IPS-NIHi11 (cell line): ENCODE measurements at places on chromosomes 16 and 17.

DNA sequence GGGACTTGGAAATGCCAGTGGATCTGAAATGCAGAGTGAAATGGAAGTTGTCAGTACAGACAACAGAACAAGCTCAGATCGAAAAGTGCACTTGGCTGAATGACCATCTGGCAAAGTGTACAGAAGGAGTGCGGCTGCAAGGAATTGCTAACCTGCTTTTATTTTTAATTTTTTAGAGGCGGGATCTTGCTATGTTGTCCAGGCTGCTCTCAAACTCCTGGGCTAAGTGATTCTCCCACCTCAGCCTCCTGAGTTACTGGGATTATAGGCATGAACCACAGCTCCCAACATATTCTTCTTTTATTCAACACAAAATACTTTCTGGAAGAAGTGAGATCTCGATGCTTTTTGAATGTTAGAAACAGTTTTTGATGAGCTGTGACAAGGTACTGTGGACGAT is 3.6 kb downstream of the LRRC59 start:
- DNase-seq: no peak

DNA sequence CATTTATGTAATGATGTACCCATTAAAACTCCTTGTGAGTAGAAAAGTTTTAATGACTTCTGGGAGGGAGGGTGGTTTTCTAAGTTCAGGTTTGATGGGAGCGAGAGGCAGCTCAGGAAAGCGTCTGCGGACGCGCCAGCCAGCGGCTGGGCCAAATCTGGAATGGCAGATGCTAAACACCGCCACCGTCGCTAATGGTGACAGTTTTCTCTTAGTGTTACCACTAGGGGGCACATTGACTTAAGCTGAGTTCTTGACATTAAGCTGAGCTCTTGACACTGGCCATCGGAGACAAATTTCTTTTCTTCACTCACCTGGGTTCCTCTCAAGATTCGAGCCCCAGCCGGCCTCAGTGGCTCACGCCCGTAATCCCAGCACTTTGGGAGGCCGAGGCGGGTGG is 6.7 kb downstream of the TRPV1 start:
- DNase-seq: peak; percentile 80

GRCh38 chr17:21033350-21033749 is 9.5 kb downstream of the USP22 start:
- no peak for DNase-seq

DNA sequence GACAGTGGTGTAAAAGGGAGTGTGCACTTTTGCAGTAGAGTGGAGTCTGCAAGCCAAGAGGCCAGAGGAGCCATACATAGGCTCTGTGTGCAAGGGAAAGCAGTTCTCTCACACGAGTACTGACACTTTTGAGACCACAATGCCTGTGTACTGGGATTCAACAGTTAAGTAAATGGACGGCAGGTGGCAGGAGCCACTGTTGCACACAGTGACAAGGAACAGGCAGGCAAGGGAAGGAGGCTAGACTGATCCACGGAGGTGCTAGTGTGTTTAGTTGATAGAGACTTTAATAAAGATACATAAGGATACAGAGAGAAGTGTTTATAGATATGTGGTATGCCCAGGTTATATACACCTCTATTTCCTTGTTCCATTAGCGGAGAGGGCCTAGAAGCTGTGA is 67.0 kb downstream of the MPRIP start:
- no peak for DNase-seq

DNA sequence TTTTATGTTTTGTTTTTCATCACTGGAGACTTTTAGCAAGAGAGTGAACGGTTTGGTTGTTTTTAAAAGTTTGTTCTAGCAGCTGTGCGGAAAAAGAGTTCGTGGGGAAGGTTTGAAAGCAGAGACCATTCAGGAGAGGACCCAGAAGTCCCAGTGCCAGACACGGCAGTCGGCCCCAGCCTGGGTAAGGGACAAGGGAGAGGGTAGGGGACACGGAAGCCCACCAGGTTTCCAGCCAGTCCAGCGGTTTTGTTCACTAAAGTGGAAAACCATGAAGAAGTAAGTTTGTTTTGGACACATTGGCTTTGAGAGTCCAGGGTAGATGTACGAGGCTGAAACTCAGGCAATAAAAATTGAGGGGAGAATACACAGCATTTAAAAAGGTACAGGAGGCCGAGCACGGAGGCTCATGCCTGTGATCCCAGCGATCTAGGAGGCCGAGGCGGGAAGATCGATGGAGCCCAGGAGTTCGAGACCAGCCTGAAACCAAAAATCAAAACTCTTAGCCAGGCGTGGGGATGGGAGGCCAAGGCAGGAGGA is 56.8 kb upstream of the RPH3AL start:
- no peak for DNase-seq

GRCh38 chr17:72605543-72605942 is 484.7 kb downstream of the SOX9 start:
- DNase-seq: no peak

DNA sequence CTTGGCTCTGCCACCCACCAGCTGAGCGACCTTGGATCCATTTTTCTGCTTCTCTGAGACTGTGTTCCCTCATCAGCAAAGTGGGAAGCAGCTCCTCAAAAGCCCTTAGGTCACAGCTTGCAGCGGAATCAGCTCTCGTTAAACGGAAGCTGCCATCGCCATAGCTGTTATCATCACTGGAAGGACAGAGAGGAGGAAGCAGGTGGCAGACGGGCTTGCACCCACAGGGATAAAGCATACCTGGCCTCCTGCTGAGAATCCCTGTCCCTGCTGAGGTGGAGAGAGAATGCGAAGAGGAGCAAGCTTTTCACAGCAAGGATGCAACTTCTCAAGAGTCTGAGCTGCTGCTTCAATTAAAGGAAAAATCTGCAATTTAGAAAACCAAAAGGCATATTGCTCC is 106.6 kb downstream of the CLEC16A start:
- DNase-seq: no peak

DNA sequence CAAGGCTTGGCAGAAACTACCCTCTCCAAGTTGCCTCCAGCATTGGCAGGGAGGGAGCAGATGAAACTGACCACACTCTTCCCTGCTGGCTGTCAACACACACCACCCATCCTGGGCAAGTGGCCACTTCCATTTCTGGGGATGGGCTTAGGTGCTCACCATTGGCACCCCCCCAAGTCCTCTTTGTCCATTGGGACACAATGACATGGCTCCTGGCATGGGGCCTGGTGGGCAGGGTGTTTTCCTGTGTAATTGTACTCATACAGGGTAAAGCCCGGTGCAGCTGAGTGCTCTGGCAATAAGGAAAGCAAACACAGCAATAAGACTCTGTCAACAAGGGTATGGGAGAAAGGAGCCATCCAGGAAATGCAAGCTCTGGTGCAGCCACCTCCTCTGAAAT is 22.6 kb downstream of the SCNN1B start:
- no peak for DNase-seq

DNA sequence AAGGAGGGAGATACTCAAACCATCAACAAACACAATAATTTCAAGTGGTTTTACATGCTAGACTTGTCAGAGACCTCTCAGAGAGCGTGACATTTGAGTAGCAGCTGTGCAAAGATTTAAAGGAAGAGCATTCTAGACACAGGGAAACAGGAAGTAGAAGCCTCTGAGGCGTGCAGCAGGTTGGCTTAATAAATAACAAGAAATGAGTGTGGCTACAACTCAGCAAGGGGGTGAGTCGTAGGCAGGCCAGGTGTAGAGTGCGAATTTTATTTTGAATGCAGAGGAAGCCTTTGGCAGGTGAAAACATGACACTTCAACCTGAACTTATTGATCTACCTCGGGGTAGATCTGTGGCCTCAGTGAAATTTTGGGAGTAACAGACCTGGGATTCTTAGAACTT is 73.2 kb upstream of the MRTFB start:
- DNase-seq: no peak

DNA sequence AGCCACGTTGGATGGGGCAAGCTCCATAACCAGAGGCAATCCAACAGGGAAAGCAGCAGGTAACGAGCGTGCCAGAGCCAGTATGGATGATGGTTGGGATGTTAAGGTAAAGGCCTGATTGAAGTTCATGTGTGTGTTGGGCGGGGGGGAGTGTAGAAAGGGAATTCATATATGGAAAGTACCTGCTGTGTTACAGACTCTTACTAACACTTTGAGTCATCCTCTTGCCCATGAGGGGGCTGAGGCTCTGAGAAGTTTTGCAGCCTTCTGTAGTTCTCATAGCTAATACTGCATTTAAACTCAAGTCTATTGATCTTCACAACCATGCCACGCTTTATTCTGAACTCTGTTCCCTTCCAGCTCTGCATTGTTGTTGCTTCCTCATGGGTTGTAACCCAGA is 28.5 kb downstream of the SYCE1L start:
- no peak for DNase-seq

DNA sequence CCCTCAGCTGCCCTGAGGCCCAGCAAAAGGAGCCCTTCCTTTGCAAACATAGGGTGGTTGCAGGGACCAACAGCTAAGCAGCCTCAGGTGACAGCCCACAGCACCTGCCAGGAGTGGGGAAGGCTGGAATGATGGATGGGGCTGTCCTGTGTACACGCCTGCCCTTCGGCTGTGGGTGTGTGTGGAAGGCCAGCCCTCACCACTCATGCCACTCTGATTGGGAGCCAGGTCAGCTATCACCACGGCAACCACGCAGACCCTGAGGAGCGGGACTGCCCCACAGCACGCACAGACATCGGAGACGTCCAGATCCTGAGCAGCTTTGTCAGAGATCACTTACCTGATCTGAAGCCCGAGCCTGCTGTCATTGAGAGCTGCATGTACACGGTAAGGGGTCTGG is 11.9 kb downstream of the PIPOX start:
- DNase-seq: no peak

DNA sequence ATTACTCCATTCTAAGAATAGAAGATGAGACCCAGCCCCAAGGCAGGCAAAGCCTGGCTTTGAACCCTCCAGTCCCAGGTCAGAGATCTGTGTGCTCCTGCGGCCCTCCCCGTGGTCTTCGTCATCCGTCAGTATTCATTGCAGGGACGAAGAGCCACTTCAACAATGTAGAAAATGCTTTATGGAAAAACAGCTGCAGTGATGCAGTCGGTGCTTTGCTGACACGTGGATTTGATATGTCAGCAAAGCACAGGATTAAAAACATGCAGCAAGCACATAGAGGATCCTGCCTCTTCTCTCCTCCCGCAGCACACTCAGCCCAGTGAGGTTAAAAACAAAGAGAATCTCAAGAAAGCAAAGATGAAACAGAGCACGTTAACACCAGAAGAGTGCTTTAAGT is 117.1 kb upstream of the AXIN2 start:
- DNase-seq: no peak

DNA sequence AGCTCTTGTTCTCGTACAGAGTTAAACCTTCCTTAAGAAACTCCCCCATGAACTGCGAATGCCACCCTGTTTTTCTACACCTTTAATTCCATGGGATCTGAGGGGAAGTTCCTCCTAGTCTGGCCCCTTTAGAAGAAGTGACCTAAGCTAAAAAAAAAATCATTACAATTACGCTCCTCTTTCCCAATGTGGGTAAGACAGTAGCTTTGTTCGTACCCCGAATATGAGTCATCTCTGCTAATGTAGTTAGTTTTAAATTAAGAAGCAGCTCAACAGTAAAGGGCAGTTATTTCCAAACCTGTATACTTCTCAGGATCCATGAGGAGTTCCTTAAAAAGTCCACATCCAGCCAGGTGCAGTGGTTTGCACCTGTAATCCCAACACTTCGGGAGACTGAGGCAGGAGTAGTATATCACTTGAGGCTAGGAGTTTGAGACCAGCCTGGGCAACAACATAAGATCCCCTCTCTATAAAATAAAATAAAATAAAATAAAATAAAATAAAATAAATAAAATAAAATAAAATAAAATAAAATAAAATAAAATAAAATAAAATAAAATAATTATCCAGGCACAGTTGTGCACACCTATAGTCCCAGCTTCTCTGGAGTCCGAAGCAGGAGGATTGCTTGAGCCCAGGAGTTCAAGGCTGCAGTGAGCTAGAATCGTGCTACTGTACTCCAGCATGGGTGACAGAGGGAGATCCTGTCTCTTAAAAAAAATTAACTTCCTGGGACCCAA is 26.1 kb downstream of the RCVRN start:
- no peak for DNase-seq

GRCh38 chr16:74698222-74698621 is 2.4 kb downstream of the MLKL start:
- no peak for DNase-seq

- DNase-seq: no peak
Measured at GRCh38 chr17:75763269-75763607, 1.8 kb downstream of the GALK1 start.
